Naive thymus-derived CD8-positive, alpha-beta T cell (primary cell): ENCODE measurements at places on chromosomes 12 and 14. TPM values are rescaled to one million over a fixed set of nuclear protein-coding genes. Genes with fewer than 3 reads are reported as not detected.
A peak's percentile ranks its signal among the peaks of the same experiment; 100 is the strongest.

The FITM1 gene
- polyA plus RNA-seq, result 0.60 TPM

The STON2 gene
- polyA plus RNA-seq, result not detected

The TAS2R20 gene
- 0.15 TPM for polyA plus RNA-seq

The SYT1 gene
- polyA plus RNA-seq, result not detected

The TMEM132D gene
- not detected for polyA plus RNA-seq

The SERPINA9 gene
- polyA plus RNA-seq, result not detected

The PLA2G1B gene
- polyA plus RNA-seq, result 0.77 TPM

The HELB gene
- polyA plus RNA-seq, result 28.7 TPM

The CIT gene
- polyA plus RNA-seq, result 0.05 TPM

The TXNDC16 gene
- polyA plus RNA-seq, result 2.2 TPM

GRCh38 chr12:39990122-39991101, 115.5 kb downstream of the SLC2A13 start:
- peak; percentile 45 for DNase-seq

DNA sequence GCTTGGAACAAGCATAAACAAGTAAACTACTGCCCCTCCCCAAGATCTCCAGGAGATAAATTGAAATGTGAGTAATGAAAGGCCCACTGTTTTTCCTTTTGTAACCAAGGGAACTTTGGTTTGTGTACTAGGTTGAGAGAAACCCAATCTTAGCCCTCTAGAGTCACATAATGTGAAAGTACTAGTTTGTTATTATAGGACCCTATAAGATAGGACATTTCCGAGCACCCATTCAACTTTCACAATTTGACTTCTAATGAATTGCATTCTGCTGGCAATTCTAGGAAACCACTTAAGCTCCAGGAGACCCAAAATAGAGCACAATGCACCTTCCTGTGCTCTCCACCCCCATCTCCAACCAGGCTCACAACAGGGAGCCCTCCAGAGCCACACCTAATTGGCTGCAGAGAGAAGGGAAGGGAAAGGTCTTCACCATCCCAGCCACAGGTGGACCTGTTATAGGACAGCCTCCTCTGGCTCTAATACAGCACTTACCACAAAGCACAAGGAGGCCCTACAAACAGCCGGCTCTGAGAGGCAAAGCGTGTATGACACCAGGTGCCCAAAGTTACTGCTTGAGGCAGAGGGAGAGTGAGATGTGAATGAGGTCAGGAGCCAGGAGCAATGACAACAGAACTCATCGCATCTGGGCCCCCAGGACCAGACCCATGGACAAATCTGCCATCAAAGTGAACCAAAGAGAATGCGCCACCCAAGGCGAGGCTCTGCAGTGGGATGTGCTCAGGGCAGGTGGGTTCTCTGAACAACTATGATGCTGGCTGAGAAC, 163.3 kb upstream of the NTF3 start:
- no peak for DNase-seq

DNA sequence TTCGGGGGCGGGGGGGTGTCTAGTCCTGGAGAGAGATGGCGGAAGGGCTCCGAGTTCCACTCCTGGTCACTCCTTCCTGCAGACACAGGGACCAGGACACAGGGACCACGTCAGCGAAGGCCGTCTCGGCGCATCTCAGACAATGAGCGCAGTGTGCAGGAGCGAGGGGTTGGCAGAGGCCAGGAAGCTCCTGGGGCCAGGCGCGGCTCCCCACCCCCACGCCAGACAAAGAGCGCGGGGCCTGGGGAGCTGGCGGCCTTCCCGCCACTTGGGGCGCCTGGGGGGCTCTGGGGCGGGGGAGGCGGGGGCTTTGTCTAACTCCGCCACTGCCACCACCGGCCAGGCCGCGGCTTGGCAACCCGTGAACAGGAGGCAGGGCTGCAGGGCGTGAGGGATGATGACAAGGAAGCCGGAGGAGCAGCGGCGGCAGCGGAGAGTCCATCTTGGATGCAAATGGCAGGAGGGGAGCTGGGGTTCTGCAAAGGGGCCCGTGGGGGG, 2.2 kb downstream of the CDK2AP1 start:
- peak; percentile 51 for DNase-seq

- no peak for DNase-seq
Measured at GRCh38 chr12:130707571-130707891, 8.6 kb downstream of the RIMBP2 start.

GRCh38 chr12:47194501-47194900, 114.7 kb upstream of the AMIGO2 start:
- no peak for DNase-seq

DNA sequence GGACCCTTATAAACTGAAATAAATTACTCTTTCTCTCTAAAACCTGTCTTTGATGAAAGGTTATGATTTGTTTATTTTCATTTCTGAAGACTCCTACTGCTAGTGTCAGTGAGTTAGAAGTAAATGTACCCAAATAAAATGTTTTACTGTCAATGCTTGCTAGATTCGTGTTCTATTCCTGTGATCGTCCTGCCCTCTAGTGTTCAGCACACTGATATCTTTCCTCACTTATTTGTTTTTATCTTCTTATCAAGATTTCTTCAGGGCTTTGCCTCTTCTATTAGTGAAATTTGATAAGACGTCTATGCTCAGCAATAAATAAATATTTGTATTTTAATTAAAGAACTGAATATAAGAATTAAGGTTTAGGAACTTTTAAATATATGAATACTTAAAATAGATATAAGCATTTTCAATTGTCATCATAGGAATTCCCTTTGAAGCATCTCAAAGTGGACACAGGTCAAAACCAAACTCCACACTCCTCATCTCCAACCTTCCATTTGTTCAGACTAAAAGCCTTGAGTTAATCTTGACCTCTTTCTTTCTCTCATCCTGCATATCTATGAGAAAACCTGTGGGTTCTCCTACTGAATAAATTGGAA, 75.8 kb downstream of the C12orf50 start:
- no peak for DNase-seq

DNA sequence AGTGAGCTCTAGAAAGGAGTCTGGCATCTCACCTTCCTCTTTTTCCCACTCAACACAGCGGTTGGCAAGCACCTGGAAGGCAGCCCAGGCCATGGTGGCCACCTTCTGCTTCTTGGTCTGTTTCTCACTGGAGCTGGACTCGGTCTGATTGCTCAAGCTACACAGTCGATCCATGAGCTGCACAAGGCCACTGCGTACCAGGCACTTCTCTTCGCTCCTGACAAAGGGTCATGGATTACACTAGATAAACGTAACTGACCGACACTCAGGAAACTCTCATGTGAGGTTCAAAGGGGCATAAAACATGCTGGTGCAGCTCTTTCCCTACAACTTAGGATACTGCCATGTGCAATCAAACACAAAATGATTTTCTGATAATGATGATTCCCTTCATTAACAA, 113.7 kb downstream of the TRAFD1 start:
- no peak for DNase-seq

GRCh38 chr12:52024845-52025230, 18.1 kb downstream of the TAMALIN start:
- DNase-seq, result no peak

DNA sequence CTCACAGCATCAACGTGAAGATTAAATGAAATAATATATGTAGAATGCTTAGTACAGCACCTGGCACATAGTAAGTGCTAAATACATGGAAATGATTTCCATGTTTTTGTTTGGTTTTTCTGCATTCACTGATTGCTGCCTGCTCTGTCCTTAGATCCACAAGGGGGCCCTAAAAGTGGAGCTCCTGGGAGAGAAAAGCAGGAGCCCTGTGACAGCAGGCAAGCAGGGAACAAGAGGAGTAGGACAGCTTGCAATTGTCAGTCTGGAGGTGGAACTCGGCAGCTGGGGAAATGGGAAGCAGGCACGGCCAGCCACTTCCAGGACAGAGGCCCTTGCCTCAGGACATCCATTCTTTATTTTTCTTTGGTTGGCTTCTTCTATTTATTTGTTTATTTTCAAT, 292.9 kb downstream of the BMP4 start:
- no peak for DNase-seq

DNA sequence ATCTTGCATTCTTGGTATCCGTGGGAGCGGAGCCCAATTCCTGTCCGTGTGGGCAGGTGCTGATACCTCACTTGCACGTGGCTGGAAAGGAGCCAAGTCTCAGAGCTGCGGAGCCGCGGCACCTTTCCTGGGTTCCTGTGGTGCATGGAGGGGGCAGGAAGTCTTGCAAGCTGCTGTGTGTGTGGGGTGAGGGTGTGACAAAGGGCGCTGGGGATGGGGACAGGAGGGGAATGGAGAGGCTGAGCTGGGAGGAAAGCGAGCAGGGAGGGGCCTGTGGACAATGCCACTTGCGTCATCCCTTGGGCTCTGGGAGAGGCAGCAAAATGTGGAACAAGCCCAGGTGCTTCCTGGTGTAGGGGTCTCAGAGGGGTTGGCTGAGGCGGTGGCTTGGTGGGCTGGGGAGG, 86.7 kb downstream of the CALM1 start:
- DNase-seq, result no peak

DNA sequence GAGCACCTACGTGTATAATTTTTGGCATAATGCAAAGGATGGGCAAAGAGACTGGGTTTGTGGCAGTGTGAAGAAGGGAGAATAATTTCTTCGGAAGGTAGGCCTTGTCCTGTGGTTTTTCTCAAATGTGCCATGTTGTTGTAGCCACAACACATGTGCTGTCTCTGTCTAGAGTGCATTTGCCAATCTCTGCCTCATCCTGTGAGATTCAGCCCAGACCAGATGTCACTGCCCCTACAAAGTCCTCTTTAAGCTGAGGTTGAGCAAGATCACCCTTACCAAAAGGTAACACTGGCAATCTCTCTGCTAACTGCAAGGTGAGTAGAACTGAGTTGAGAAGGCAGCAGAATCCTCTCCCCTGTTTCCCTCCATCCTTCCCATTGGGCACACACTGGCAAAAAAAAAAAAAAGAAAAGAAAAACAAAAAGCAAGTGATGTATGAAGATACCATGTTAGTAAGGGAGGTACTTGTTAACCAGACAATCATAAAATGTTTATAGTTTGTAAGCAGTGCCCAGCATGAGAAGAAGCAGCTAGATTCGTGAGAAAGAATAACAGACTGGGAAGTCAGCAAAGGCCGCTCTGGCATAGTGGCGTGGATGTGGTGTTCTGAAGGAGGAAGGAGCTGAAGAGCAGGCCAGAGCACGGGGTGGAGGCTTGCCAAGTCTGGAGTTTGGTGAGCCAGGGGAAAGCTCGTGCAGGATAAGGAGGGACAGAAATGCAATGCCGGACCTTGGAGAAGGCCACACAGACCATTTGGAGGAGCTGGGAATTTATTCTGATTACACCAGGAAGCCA, 18.9 kb downstream of the DYRK2 start:
- no peak for DNase-seq

GRCh38 chr14:91303091-91303923, 58.8 kb upstream of the GPR68 start:
- no peak for DNase-seq

- no peak for DNase-seq
Measured at GRCh38 chr12:69000074-69000473, 67.1 kb upstream of the CPM start.

GRCh38 chr12:124847113-124848074, 16.3 kb downstream of the SCARB1 start:
- DNase-seq, result no peak

GRCh38 chr12:101696251-101697196, 916 bp upstream of the CHPT1 start:
- DNase-seq, result no peak

DNA sequence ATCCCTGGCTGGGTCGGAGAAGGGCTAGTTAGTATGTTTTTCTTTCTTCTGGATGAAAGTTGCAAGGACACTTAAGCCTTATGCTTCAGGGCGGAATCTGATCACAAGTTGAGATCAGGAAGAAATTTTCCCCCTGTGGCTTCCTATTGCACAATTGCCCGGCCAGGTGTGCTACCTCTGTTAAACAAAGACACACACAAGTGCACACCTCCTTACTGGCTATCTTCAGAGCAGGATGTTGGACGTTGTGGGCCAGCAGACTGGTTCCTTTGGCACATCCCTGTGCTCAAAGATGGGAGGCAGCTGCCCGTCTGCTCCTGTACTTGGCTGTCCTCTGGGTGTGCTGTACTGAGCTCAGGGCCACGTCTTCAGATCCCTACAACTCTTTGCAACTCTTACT, 19.1 kb downstream of the ETV6 start:
- DNase-seq, result no peak

- no peak for DNase-seq
Measured at GRCh38 chr12:8870586-8870985, 43.7 kb upstream of the PHC1 start.

DNA sequence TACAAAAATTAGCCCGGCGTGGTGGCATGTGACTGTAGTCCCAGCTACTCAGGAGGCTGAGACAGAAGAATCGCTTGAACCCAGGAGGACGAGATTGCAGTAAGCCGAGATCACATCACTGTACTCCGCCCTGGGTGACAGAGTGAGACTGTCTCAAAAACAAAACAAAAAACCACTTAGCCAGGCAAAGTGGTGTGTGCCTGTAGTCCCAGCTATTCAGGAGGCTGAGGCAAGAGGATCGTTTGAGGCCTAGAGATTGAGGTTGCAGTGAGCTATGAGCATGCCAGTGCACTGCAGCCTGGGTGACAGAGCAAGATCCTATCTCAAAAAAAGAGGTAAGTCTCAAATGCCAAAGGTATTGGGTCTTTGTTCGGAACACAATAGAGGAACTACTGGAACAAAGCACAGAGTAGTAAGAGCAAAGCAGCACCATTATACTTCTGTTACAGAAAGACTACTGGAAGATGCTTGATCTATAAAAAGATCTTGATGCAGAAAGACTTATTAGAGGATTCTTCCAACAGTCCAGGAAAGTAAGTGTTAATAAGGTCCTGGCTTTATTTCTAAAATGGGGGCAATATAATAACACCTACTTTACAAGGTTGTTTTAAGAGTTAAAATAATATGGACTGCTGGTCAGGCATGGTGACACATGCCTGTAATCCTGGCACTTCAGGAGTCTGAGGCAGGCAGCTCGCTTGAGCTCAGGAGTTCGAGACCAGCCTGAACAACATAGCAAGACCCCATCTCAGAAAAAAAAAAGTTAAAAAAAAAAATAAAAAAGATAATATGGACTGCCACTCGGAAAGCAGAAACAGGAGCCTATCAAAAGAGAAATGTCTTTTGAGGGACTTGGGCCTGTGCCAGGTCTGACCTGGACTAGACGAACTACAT, 29.9 kb downstream of the BTBD7 start:
- no peak for DNase-seq

DNA sequence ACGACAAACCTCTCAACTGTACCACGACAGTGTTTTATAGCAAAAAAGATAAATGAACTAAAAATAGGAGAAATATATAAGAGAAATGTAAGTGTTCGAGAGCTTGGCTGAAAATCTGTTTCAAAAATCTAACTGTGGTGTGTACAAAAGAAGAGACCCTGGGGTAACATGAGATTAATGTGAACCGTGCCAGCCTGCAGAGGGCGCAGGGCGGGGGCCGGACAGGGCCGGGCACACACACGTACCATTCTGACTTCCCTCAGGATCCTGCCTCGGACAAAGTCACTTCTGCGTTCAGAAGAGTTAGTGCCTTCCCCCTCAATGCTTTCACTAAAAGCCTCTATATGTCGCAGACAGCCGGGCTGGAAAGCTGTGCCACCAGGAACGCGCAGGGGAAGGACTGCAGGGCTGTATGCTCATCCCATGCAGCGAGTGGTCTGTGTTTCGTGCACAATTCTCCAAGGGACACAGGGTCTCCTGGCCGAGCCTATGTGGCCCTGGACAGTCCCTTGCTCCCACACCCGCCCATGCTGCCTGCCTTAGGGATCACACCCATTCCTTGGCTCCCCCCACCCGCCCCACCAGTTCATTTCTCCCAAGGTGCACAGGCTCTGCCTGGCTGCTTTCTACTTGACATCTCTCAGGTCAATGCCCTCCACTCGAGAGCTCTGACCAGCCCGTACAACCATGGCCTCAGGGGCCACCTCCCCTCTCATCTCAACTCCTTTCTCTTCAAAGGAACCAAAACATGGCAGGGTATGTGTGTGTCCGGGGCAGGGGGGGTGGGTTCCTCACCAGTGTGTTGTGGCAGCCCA, 8.5 kb downstream of the CDCA4 start:
- no peak for DNase-seq

GRCh38 chr14:58797010-58797429, 159.3 kb downstream of the DACT1 start:
- no peak for DNase-seq
